ENCODE measurements at places on chromosomes 3 and 15.

- DNase-seq, result peak; percentile 44
Measured at GRCh38 chr3:32109256-32109655, 2.8 kb downstream of the GPD1L start.

GRCh38 chr3:30826531-30826942, 67.9 kb downstream of the GADL1 start:
- DNase-seq, result no peak

DNA sequence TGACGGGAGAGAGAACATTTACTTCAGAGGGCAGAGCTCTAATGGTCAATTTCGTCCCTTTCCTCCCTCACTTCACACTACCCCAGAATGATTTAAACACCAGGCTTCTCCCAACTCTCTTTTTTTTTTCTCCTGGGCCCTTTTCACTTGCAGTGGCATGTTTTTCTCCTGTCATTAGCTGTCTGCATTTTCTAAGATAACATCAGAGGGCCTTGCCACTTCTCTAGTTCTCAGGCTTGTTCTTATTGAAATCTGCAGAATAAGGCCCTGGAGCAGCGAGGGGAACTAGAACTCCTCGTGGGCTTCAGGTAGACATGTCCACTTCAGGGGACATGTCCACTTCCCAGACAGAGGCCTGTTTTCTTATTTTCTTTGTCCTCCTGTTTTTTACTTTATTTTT, 514.4 kb upstream of the TBL1XR1 start:
- DNase-seq, result no peak

DNA sequence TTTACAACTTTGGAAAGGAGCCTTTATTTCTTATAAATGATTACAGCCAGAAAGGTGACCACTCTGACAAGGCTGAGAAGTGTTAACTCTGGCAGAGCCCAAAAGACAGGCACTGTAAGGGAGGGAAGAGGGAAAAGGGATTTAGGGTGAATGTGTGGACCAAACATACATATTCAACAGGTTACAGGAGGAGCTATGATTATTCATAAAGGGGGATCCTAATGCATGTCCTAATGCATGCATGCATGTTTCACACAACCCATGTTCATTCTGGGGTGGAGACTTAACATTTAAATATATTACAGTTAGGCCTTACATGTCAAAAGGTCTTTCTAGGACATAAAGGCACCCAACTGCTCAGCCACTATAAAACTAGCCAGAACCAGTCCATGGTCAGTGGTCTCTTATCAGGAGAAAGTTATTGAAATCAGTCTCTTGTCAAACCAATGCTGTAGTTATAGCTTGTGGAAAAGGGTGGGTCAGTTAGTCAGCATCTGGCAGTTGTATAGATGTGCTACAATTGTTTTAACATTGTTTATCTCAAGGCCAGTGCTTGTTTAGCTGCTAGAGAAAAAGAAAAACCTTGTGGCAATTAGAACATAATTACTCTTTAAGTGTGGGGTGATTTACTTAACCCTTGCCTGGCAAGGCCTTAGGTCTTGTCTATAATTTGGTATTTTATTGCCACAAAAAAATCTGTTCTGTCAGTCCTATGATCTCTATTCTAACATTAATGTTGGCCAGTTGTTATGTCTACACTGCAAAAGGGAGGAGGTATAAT, 77.5 kb downstream of the RAD18 start:
- no peak for DNase-seq

DNA sequence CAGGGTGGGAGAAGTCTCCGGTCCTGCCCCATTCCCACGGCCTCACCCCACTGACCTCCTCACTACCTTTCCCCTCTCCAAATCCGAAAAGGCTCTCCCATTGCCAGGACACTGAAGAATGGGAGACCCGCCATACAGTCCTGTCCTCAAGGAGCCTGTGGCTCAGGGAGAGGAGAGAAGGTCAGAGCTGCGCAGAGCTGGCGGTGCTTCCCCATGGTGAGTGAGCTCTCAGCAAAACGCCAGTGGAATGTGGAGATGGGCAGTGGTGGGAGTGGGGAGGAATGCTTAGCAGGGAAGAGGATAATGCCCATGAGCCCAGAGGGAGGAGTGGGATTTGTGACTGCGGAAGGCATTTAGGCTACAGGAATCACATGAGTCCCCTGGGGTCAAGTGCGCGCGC, 20.1 kb downstream of the FAM43A start:
- DNase-seq, result no peak

- no peak for DNase-seq
Measured at GRCh38 chr3:51931756-51932155, 9.9 kb downstream of the RRP9 start.

GRCh38 chr3:66418475-66418931, 82.3 kb downstream of the LRIG1 start:
- no peak for DNase-seq

DNA sequence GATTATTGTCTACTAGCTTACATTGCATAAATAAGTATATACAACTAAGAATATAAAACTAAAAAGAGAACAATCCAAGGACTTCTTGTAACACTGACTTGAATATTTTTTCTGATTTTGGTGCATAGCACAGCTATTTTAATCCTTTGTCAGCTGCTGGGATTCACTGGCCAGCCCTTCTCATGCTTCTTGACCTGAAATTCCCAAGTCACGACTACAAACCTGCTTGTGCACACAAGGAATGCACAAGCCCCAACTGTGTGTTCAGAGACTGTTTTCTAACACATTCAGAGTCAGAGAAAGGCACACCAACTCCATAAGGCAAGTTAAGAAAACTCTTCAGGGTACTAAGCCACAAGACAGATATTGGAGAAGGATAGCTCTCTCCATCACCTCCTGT, 80.9 kb downstream of the TNIK start:
- DNase-seq, result peak; percentile 3

- no peak for DNase-seq
Measured at GRCh38 chr3:29451920-29452319, 171.0 kb downstream of the RBMS3 start.

GRCh38 chr3:16239086-16239770, 25.5 kb downstream of the DPH3 start:
- no peak for DNase-seq

DNA sequence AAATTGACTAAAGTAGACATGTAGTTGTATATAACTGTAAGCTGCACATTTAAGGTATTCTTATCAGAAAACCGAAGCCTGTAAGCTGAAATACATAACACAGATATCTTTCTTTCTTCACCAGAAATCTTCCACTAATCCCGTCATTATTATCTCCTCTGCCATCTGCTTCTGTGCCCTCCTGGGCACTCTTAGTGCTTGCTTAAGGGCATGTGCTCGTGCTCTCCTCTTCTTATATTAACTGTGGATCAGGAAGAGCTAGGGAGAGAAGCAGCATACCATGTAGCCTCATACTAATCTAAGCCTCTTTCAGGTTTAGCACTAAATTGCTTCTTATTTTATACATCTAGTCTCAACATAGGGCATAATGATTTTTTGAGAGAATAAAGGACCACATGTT, 60.8 kb downstream of the RIOX2 start:
- DNase-seq, result no peak

- no peak for DNase-seq
Measured at GRCh38 chr3:66019896-66020295, 18.8 kb downstream of the MAGI1 start.

DNA sequence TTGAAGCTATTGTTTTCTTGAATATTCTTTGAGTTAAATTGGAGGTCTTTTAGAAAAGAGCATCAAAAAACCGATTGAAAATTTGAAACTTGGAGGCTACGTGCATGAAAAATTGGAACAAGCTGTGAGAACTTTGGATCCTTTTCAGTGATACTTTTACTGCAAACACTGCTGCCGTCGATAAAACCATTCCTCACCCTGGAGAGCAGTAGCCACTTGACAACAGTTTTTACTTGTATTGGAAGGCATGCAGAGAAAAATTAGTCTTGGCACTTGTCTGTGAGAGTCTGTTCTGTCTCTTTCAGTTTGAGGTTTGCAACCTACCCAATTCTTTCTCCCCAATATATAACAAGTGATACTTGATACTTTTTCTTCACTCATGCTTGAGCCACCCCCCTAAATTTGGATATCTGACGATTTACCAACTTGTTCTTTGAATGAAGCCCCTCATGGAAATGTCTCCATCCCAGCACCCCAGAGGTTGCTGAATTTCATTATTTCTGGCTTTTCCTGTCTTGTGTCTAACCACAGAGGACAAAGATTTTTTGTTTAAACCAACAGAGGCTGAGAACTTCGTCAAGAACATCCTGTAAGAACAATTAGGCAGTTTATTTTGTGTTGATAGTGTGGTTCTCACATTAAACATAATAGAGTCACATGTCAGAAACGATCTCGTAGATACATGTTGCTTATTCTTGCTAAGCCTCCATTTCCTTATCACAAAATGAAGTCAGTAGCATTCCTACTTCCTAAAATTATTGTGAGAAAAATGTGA, 307.3 kb upstream of the PLSCR5 start:
- no peak for DNase-seq

- peak; percentile 0 for DNase-seq
Measured at GRCh38 chr3:79140708-79141107, 627.1 kb downstream of the ROBO1 start.

DNA sequence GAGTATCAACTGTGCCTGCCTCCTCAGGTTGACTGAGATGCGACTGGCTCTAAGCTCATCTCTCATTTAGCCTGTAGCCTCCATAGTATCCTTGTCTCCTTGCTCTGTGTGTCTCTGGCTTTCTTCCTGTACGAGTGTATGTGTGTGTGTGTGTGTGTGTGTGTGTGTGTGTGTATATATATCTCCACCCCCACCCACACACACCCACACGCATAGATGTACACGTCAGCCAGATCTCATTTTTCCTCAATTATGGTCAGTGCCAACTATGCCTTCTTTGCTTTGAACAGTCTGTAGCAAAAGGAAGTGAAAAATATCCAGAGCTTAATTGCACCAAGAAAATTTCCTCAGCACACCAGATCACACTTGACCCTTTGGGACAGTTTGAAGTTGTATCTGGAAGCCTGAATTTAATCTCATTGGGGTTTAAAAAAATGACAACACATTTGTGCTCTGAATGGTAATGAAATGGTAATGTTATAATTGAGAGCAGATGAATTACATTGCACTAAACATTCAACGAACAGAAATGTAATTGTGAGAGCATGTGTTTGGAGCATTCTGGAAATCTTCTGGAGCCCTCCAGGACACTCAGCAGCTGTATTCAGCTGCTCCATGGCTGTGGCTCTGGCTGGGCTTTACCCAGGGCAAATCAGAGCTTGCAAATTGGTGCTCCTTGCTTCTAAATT, 63.6 kb downstream of the RYR3 start:
- DNase-seq, result no peak

DNA sequence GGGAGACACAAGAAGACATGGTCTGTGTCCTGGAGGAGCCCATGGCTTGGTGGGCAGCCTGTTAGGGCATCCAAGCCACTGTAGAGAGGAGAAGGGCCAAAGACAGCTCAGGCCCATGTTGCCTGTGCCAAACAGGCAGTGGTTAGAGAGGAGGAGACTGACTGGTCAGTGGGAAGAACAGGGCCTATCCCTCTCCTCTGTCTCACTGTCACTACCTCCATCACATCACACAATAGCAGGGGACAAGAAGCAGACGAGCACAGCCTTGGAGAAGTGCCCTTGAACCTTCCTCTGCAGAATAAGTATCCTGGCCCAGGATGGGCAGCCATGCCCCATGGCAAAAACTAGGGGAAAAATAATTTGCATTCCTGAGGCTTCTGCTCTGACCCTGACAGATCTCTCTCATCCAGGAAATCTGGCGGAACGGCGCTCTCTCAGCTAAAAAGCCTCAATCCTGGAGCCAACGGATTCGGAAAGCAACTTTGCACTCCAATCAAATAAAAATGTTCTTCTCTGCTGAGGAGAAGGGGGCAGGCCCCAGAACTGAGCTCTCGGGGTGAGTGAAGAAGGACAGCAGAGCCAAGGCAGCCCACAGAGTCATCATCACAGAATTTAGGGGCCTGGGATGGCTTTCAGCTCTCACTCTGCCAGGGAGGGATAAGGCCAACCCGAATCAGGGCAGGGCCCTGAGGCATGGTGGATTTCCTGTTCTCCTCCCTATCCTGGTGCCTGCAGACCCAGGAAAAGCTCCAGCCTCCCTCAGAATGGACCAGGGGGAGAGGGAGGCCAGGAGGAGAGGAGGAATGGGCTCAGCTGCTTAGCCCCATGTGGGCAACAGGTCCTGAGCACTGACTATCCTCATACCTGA, 1.6 kb downstream of the SHF start:
- DNase-seq, result no peak

DNA sequence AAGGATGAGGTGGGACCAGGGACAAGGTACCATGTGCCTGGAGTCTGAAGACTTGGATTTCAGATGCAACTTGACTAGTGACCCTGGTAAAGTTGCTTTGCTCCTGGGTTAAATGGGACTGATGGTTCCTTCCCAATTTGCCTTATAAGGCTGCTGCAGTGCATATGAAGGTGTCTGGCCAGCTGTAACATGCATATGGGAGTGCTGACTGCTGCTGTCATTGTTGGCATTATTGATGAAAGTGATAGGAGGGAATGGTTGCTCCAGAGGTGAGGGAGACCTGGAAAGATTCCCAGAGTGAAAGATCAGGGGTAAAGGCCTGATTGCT, 20.5 kb downstream of the CYP8B1 start:
- DNase-seq, result no peak

GRCh38 chr15:58066042-58066867, 744 bp upstream of the ALDH1A2 start:
- peak; percentile 1 for DNase-seq

DNA sequence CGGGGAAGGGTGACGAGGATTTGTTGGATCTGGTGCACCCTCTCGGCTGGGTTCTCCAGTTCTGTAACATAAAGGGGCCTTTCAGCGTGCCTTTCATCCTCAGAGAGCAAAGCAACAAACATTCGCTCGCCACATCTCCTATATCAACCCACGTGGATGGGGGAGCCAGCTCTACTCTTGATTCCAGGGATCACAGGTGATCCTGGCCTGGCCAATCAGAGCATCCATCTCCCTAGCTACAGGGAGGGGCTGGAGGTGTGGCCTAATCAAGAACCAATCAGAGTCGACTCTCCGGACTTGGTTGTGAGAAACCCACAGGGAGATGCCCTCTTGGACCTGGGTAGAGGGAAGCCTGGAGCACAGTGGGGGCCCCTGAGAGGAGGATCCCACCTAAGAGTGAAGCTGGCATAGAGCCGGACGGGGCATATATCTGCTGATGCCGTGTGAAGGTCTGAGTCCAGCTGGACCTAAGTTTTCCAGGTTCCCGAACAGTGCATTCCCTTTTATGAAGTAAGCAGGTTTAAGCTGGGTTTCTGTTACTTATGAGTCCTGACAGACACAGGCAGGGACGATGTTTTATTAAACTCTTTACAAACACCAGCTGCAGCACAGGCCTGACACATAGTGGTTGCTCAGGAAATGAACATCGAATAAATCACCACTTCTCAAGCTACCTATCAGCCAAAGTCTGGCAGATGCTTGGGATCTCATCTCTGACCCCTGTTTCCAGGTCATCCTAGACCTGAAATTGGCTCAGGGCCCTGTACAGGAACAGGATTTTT, 50.7 kb upstream of the RAD18 start:
- no peak for DNase-seq

- DNase-seq, result no peak
Measured at GRCh38 chr3:105857601-105858000, 11.2 kb downstream of the CBLB start.

GRCh38 chr3:11185564-11186317, 31.4 kb downstream of the HRH1 start:
- DNase-seq, result peak; percentile 96
